ENCODE measurements at places on chromosomes 6 and 20. TPM values are rescaled to one million over a fixed set of nuclear protein-coding genes. Genes with fewer than 3 reads are reported as not detected.

The JPH2 gene
- 0.83 TPM for polyA plus RNA-seq

The RAET1E gene
- 0.50 TPM for polyA plus RNA-seq

The BNIP5 gene
- not detected for polyA plus RNA-seq

The GINS1 gene
- 16.5 TPM for polyA plus RNA-seq

The MCHR2 gene
- polyA plus RNA-seq: not detected

The DLL1 gene
- 7.7 TPM for polyA plus RNA-seq

The COL12A1 gene
- 36.0 TPM for polyA plus RNA-seq

The PANK2 gene
- 39.6 TPM for polyA plus RNA-seq

The ZSCAN26 gene
- 48.0 TPM for polyA plus RNA-seq

The PAX1 gene
- not detected for polyA plus RNA-seq

The SLC22A7 gene
- 0.20 TPM for polyA plus RNA-seq

The CNKSR3 gene
- 31.1 TPM for polyA plus RNA-seq

Measured in left lung (tissue), 14 donors.